ENCODE measurements at places on chromosomes 3 and 15. TPM values are rescaled to one million over a fixed set of nuclear protein-coding genes. Genes with fewer than 3 reads are reported as not detected.

DNA sequence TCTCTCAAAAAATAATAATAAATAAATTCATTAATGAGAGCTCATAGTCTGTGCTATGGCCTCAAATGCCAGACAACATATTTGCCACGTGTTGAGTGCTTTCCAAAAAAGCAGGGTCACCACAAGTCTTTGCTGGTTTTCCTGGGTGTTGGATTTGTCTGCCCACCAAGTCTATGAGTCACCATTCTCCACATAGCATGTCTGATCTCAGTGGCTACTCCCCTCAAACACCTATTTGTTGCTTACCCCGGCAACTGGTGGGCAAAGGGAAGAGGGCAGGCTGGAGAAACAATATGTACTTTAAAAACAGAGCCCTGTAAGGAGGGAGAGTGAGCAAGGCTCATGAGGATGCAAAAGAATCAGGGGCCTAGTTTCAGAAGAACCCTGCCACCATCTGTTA, 120.0 kb upstream of the ARRDC4 start:
- peak; percentile 56 for DNase-seq

DNA sequence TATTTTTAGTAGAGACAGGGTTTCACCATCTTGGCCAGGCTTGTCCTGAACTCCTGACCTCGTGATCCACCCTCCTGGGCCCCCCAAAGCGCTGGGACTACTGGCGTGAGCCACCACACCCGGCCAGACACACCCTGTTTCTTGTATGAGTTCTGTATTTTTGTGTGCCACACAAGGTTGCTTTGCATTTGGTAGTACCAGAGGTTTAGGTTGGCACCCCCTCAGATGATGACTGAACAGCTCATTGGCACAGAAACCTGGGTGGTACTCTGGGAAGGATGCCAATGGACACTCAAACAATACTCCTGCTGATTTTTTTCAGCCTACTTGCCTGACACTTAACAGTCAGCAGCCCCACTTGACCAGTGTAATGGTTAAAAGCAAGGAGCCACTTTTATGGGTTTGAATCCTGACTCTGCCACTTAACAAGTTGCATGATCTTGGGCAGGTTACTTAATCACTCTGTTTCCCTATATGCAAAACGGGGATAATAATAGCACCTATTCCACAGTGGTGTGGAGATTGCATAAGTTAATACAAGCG, 39.2 kb upstream of the BCL2A1 start:
- DNase-seq: peak; percentile 67

DNA sequence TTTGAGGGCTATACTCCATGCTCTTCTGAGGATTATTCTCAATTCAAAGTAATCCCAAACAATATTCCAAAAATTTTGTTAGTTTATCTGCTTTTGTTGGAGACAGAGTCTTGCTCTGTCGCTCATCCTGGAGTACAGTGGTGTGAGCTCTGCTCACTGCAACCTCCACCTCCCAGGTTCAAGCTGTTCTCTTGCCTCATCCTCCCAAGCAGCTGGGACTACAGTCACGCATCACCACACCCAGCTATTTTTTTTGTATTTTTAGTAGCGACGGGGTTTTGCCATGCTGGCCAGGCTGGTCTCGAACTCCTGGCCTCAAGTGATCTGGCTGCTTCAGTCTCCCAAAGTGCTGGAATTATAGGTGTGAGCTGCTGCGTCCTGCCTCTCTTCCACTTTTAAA, 39.1 kb downstream of the MEF2A start:
- DNase-seq: no peak

DNA sequence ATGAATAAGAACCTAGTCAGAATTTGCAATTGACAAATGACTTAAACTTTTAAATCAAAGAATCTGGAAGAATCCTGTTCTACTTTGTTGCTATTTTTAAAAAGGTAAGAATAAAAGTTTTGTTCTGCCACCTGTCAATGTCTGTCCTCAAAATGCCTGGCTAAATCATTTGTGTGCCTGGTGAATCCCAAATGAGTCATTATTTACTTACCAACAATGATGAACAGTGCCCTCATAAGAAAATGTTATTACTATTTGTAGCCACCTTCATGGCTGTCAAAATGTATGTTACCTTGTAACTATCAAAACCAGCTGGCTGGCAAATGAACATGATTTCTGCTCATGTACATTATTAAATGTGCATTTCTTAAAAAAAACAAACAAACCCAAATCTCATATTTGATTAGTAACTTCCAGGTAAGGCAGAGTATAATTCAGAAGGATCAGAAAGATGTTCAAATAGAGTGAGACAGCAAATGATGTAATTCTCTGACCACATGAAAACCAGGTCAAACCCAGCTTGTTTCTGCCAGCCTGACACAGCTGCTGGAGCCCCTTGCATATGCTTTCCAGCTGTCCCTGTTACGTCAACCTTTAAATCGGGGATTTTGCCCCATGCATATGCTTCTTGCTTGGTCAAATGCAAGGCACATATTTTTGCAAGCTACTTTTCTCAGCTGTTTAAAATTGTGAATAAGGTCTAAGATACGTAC, 137.9 kb downstream of the SSR3 start:
- DNase-seq: no peak

- DNase-seq: no peak
Measured at GRCh38 chr3:154758109-154758868, 321.8 kb upstream of the MME start.

GRCh38 chr3:17292556-17292955, 407.8 kb downstream of the PLCL2 start:
- no peak for DNase-seq

DNA sequence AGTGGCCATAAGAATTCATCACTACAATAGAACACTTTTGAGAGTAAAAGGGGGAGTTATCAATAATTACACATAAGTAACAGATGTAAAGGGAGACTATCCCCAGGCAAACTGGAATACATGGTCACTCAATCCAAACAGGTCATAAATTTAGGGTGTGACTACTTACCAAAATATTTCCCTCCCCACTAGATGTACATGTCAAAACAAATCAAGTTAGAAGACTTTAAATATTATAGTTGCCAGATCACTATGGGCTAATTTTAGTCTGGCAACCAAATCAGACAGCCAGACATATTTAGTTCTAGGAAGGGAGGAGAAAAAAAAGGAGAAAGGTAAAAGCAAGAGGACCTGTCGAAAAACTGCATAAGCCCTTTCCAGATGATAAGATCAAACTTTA, 23.1 kb downstream of the SLC24A5 start:
- DNase-seq: no peak

DNA sequence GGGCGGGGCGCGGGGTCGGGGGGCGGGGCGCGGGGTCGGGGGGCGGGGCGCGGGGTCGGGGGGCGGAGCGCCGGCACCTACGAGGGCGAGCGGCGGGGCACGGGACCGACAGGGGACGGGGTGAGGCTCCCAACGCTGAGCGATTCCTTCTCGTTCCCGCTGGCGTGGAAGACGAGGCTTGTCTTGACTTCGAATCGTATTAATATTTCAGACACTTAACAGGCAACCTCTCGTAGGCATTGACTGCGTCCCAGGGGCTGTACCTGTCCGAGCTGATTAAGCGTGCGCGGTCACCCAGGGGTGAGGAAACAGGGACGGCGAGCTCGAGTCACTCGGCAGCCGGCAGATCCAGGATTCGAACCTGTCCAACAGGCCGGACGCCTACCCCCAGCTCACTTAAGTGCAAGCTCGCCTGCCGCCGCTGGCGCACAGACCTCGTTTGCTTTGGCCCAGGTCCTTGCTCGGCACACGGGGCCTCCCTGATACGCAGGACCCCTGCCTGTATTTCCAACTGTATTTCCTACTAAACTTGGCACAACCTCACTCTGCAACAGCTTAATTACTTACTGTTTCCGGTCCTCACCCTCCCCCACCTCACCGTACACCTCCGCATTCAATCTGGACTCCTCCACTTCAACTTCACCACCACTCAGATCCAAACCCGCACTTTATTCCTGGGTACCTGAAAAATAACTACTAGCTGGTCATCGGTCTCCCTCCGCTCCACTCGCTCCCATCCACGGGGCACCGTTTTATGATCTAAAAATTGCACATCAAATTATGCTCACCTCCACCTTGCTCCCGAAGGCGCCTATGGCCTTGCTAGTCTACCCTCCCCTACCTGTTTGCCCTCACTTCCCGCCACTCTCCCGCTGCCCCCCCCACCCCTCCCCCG, 722 bp upstream of the ZXDC start:
- no peak for DNase-seq

DNA sequence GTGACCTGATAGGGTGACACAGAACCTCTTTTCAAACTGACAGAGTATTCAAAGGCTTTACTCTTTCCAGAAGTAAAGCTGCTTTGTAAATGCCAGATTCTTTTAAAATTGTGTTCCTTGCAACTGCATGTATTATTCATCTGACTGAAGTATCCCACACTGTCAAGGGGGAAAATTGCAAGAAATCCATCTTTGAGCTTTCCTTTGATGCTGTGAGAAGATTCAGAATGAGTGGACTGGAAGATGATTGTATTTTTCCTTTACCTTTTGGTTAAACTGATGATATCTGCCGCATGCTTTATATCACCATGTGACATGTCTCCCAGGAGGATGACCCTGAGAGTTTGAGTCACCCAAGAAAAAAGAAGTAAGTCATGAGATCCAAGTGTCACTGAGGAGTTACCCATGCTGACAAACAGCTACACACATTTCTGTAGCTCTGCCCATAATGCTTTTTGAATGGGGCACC, 250.8 kb upstream of the CBLB start:
- peak; percentile 33 for DNase-seq

DNA sequence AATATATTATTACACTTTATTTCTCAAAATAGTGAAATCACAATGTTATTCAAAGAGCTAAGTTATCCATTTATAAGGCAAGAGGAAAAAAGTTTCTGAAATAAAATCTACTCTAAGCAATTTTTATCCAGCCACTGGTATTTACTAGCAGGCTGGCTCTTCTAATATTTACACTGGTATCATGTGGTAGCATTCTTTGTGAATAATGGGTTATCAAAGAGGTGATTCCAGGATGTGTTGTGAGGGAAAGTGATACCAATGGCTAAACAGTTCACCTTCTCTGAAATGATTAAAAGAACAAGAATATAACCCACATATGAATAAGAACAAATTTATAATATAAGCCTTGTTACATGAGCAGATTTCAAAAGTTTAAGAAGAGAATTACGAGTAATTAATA, 44.1 kb downstream of the DHX36 start:
- DNase-seq: no peak

- DNase-seq: no peak
Measured at GRCh38 chr3:122835590-122835989, 40.7 kb downstream of the SLC49A4 start.

DNA sequence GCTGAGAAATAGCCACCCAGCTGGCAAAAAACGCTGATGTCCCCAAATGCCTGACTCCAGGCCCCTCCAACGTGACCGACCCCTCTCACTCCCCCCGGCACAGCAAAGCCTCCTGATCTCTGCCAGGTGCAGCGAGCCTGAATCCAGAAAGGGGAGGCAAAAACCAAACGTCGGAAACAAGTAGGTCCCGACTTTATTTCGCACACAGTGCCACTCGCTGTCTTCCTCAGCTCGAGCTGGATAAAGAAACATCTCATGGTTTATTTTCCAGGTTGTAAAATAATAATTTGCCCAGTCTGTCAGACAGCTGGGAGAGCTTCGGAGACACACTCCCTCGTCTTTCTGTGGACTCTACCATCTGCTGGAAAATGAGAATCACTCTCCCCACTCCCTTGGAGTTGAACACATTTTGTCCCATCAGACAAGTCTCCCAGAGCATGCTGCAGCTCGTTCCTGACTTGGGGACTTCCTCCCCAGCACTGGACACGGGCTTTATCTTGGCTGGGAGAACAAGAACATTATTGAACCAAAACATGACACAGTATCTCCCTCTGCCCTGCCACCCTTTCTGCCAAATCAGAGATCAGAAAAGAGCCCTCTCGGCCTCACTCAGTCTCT, 142.8 kb downstream of the NUP210 start:
- DNase-seq: no peak

DNA sequence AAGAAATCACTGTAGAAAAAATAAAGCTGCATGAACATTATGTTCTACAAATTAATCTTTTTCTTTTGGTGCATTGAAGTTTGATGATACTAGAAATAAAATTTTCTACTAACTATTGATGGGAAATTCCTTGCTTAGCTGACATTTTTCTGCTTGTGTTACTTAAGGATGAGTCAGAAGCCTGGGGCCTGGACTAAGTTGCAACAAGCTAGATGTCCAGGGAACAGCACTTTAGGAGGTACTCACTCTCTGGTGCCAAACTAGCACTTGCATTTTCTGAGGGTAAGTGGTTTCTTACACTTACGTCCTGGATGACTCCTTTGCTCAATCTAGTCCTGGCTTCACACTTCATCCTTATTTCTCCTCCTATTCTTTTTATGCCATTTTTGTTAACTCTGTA, 945.1 kb downstream of the IGSF11 start:
- DNase-seq: no peak

DNA sequence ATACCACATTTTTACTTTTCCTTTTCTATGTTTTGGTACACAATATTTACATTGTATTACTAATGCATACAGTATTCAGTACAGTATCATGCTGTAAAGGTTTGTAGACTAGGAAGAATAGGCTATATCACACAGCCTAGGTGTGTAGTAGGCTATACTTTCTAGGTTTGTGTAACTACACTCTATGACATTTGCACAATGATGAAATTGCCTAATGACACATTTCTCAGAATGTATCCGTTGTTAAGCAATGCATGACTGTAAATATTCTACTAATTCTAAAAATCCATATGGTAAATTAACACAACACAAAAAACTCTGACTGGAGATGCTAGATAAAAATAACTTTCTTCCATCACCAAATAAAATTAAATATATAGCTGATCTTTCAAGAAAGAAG, 16.2 kb downstream of the NEDD4 start:
- no peak for DNase-seq

- peak; percentile 17 for DNase-seq
Measured at GRCh38 chr3:191350396-191351090, 20.2 kb upstream of the UTS2B start.

- DNase-seq: no peak
Measured at GRCh38 chr3:7520059-7520458, 659.1 kb downstream of the GRM7 start.

DNA sequence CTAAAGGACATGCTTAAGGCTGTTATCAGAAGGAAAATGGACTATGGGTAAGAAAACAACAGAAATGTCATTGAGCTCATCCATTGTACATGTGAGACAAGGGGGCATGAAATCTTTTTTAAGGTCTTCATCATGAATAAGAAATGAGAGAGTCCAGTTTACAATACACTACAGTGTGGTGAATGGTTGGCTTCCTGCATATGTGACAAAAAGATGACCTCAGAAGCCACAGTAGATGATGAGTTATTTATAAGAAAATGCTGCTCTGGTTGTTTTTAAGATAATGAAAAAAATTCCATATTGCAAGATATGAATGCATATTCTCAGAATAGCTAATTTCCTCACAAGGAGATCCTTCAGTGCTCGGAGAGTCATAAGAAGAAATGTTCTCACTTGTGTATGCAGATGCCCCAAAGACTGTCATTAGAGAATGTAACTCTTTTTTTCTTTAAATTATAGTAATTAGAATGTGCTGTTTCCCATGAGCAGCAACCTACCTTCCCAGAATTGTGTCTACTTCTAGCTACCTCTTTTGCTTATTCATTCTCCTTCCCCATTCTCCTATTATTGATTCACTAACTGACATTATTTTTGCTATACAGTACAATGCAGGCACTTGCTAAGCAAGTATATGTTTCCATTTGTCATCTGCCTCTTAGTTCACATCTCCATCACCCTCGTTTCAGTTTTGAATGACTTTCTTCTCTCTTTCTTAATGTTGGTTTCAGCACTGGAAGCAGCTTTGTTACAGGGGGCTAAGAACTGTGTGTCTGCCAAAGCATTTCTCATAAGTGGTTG, 152.0 kb upstream of the PEX5L start:
- DNase-seq: no peak

The PLSCR1 gene
- total RNA-seq: 92.2 TPM

The NRROS gene
- 2.5 TPM for total RNA-seq

The GOLGA6L24 gene
- total RNA-seq: not detected

The DCUN1D1 gene
- total RNA-seq: 30.8 TPM
